Fibroblast of mammary gland (primary cell): ENCODE measurements at places on chromosomes 5 and 9.

GRCh38 chr9:124381170-124381945 is 33.9 kb downstream of the PSMB7 start:
- DNase-seq = peak; percentile 65

GRCh38 chr9:134391319-134392231 is 65.3 kb downstream of the RXRA start:
- DNase-seq = no peak

- DNase-seq = no peak
Observed at GRCh38 chr5:177610131-177610769, 10.3 kb downstream of the B4GALT7 start.

DNA sequence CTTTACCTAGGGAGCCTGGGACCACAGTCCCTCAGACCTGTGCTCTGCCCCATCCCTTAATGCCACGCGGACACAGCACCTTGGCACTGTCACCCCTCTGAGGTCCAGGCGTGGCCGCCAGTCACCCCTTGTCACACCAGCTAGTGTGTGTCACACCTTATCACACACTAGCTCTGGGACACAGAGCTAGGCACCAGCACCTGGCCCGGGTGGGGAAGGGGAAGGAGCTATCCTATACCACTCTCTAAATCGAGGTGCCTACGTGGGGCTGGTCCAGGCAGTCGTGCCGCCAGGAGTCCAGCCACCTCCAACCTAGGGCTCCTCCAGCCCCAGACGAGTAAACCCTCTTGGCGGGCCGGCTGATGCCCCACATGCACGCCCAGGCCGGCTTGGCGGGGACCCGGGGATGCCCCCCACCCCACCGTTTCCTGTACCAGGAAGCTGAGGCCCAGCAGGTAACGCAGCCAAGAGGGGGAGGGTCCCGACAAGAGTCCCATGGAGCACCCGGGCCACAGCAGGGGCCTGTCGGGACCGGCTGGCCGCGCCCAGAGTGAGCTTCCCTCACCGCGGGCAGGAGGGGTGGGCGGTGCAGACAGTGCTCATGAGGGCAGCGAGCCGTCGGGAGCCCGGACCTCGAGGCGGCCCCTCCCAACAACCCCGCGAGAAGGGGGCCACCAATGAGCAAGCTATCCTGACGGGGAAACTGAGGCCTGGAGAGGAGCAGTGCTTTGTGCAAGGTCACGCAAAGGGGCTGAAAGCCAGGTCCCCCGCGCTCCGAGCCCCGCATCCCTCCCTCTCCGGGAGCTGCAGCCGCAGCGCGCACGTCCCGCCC is 550 bp downstream of the CORO2A start:
- DNase-seq = no peak

DNA sequence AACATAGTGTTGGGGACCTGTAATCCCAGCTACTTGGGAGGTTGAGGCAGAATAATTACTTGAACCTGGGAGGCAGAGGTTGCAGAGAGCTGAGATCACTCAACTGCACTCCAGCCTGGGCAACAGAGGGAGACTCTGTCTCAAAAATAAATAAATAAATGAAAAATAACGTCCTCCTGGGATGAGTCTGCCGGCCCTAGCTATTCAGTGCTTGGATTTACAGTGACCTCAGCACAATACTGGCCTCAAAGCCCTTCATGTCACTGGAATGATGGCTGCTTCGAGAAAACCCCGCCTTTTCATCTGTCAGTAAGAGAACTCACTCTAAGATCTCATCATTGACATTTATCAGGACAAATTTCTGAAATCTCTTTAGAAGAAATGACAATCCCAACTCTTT is 35.5 kb downstream of the SOX30 start:
- DNase-seq = no peak

GRCh38 chr9:38048316-38048969 is 20.6 kb downstream of the SHB start:
- peak; percentile 61 for DNase-seq

GRCh38 chr5:14036947-14037346 is 92.5 kb upstream of the DNAH5 start:
- peak; percentile 36 for DNase-seq

- no peak for DNase-seq
Observed at GRCh38 chr5:34620185-34620584, 35.9 kb upstream of the RAI14 start.

DNA sequence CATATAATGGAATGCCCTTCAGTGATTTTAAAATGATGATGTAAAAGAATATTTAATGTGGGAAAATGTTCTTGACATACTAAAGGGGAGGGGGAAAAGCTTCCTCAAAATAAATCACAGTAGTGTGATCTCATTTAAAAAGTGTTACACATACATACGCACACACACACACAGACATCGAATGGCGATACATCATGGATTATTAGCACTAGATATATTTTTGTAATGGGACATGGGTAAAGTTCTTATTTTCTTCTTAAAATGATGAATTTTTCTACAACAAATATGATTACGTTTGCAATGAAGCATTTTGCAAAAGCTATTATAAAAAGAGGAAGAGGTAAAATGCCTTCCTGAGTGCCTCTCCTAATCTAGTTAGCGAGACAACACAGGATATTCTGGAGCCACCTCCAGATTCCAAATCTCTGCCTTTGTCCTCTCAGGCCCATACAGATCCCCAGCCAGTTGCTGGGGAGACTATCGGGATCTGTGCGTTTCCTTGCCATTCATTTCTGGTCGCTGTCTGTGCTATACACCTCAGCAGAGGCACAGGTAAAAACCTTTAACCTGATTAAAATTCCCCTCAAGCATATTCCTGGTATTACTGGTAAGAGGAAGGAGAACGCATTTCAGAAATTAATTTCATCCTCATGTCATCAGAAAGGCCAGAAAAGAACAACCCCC is 69.6 kb downstream of the SLC28A3 start:
- no peak for DNase-seq

- DNase-seq = no peak
Observed at GRCh38 chr5:142306077-142306502, 18.7 kb downstream of the SPRY4 start.

- no peak for DNase-seq
Observed at GRCh38 chr9:111994831-111995458, 98.3 kb downstream of the UGCG start.
